ENCODE measurements at places on chromosomes 16 and 17. TPM values are rescaled to one million over a fixed set of nuclear protein-coding genes. Genes with fewer than 3 reads are reported as not detected.

The TOX3 gene
- total RNA-seq: not detected

The CCL17 gene
- total RNA-seq: 1.3 TPM

The HBA2 gene
- 0.59 TPM for total RNA-seq

The GPR139 gene
- total RNA-seq: not detected

The MT1M gene
- total RNA-seq: not detected

The CSF3 gene
- not detected for total RNA-seq

The SENP3 gene
- 104 TPM for total RNA-seq

The BICDL2 gene
- 0.20 TPM for total RNA-seq

The SEBOX gene
- not detected for total RNA-seq

The NPB gene
- total RNA-seq: 0.31 TPM
